ENCODE measurements at places on chromosomes 16 and 17. TPM values are rescaled to one million over a fixed set of nuclear protein-coding genes. Genes with fewer than 3 reads are reported as not detected.
A peak's percentile ranks its signal among the peaks of the same experiment; 100 is the strongest.

The CCR7 gene
- 0.08 TPM for polyA plus RNA-seq

The TBC1D3H gene
- polyA plus RNA-seq: not detected

The KRT9 gene
- polyA plus RNA-seq: not detected

The RNF227 gene
- polyA plus RNA-seq: 1.6 TPM

The HCRT gene
- polyA plus RNA-seq: not detected

The PIRT gene
- not detected for polyA plus RNA-seq

The FUS gene
- polyA plus RNA-seq: 159 TPM

The NFATC2IP gene
- 10.6 TPM for polyA plus RNA-seq

The TNFRSF17 gene
- 0.13 TPM for polyA plus RNA-seq

The NACA2 gene
- 0.04 TPM for polyA plus RNA-seq

The TMEM92 gene
- polyA plus RNA-seq: 0.01 TPM

The VTN gene
- polyA plus RNA-seq: 0.18 TPM

The SLC16A13 gene
- polyA plus RNA-seq: 0.17 TPM

The PRSS22 gene
- polyA plus RNA-seq: 0.13 TPM

The TEX19 gene
- 0.13 TPM for polyA plus RNA-seq

DNA sequence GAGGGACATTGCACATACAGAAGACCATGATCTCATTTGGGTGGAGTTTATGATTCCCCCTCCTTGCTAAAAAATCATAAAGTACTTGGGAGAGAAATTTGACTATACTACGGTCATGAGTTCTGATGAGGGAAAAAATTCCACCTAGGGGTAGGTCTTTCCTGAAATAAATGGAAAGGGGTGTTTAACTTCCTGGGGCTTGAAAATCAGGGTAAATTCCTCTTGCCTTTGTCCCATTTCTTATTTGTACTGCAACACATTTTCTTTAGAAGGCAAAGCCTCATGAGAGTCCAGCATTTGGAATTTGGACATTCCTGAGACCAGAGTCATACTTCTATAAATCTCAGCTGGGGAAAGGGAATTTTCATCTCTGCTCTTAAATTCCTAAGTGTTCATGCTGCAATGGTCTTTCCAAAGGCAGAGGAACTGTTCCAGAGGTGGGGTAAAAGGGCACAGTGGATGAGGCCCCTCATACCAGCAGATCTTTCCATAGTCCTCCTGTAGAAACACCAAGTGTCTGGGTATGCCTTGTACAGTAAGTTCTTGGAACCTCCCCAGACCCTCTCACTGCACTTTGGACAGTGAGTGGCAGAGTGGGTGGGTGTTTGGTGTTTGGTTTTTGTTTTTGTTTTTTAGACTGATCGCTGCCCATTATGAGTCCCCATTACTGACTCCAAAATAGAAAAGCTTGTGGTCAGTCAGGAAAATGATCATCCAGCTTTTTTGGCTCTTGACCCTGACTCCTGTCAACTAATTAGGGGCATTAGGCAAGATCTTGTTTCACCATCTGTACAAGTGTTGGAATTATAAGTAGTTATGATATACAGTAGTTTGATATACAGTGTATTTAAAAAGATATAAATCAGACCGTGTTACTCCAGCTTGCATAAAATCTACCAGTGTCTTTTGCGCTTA, 6.0 kb downstream of the LYRM1 start:
- DNase-seq: no peak

- no peak for DNase-seq
Measured at GRCh38 chr16:68070806-68071517, 14.2 kb upstream of the NFATC3 start.

DNA sequence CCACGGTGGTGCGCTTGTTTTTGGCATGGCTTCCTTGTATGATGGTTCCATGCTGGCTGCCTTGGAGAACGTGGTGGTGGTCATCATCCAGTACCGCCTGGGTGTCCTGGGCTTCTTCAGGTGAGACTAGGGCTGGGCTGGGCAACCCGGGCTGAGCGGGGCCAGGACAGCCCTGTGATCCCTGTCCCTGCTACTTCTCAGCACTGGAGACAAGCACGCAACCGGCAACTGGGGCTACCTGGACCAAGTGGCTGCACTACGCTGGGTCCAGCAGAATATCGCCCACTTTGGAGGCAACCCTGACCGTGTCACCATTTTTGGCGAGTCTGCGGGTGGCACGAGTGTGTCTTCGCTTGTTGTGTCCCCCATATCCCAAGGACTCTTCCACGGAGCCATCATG, 4.9 kb downstream of the CES2 start:
- no peak for DNase-seq

DNA sequence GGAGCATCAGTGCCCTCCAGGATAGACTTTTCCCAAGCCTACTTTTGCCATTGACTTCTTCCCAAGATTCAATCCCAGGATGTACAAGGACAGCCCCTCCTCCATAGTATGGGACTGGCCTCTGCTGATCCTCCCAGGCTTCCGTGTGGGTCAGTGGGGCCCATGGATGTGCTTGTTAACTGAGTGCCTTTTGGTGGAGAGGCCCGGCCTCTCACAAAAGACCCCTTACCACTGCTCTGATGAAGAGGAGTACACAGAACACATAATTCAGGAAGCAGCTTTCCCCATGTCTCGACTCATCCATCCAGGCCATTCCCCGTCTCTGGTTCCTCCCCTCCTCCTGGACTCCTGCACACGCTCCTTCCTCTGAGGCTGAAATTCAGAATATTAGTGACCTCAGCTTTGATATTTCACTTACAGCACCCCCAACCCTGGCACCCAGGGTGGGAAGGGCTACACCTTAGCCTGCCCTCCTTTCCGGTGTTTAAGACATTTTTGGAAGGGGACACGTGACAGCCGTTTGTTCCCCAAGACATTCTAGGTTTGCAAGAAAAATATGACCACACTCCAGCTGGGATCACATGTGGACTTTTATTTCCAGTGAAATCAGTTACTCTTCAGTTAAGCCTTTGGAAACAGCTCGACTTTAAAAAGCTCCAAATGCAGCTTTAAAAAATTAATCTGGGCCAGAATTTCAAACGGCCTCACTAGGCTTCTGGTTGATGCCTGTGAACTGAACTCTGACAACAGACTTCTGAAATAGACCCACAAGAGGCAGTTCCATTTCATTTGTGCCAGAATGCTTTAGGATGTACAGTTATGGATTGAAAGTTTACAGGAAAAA, 9.7 kb upstream of the CYLD start:
- no peak for DNase-seq

DNA sequence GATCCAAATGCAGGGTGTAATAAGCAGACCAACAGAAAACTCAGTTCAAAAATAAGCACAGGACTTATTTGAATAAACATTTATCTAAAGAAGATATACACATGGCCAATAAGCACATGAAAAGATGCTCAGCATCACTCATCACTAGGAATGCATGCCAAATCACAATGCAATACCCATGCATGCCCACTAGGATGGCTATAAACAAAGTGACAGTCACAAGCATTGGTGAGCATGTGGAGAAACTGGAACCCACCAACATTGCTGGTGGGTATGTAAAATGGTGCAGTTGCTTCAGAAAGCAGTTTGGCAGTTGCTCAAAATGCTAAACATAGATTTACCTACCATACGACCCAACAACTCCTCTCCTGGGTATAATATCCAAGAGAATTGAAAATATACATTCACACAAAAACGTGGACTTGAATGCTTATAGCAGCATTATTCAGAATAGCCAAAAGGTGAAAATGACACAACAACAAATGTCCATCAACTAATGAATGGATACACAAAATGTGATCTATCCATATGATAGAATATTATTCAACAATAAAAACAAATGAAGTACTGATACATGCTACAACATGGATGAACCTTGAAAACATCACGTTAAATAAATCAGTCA, 20.1 kb downstream of the UBE2O start:
- no peak for DNase-seq

- no peak for DNase-seq
Measured at GRCh38 chr17:47929218-47930000, 12.0 kb upstream of the PNPO start.

- DNase-seq: no peak
Measured at GRCh38 chr16:73216932-73217331, 169.0 kb upstream of the ZFHX3 start.

DNA sequence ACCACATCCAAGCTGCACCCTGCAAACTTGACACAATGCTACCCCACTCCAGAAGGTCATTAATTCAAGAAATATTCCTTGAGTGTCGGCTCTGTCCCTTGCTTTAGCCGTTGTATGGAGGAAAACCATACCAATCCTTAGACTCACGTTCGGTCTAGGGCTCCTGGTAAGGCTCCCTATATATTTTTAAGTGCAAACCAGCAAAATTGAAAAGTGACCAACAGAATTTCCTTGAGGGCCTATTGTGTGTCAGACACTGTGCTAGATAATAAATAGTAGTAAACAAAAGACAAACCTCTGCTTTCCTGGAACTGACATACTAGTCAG, 390 bp upstream of the BBS2 start:
- DNase-seq: no peak

DNA sequence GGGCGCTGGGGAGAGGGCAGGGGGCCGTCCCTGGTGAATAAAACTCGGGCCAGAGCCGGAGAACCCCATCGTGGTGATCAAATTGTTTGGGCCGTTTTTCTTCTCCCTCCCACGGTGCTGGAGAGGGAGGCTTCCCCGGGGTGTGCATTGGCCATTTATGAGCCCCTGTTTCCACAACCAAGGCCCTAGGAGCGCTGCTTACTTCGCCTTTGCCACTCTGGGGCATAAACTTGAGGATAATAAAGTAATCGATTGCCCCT, 544 bp downstream of the CCP110 start:
- DNase-seq: no peak

DNA sequence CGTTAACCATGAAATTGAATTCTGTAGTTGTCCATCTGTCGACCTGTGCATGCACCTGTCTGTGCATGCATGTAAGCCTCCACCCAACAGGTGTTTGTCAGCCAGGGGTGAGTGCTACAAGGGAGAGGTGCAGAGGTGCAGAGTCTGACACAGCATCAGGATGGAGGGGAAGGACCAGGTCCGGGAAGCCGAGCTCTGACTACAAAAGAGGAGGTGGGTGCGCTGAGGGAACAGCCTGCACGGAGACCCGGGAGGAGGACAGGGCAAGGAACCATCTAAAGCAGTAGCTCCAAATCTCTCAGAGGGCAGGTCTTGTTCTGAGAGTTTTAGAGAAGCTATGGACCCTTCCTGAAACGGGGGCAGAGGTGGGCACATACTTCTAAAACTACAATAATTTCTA, 54.1 kb downstream of the B9D1 start:
- DNase-seq: no peak

GRCh38 chr17:71472809-71473789, 647.7 kb upstream of the SOX9 start:
- no peak for DNase-seq

DNA sequence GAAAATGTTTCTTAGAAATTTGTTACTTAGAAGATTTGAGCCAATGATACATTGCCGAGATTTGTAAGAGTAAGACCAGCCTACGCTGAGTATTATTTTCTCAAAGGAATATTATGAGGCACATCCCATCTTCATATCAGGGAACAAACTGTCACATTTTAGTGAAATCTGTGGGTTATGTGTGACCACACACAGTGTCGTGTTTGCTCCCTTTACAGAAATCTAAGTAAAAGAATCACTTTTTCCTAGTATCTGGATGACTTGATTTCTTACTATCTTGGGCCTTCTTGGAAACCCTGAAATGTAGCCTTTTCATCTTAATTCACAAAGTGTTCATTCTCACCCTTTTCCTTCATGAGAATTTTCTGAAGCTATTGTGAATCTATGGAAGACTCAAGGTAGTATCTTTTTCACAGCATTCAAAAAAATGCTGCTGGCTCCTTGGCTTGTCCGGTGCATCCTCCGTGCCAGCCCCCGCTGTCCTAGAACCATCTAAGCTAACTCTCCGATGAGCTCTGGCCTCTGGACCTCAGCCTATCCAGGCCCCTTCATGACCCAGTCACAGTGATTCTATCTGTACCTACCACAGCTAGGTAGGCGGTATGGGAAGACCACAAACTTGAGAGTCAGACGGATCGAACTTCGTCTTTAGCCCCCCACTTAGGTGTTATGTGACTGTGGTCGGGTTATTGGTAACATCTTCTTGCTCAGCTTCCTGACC, 524.3 kb downstream of the MAF start:
- no peak for DNase-seq

DNA sequence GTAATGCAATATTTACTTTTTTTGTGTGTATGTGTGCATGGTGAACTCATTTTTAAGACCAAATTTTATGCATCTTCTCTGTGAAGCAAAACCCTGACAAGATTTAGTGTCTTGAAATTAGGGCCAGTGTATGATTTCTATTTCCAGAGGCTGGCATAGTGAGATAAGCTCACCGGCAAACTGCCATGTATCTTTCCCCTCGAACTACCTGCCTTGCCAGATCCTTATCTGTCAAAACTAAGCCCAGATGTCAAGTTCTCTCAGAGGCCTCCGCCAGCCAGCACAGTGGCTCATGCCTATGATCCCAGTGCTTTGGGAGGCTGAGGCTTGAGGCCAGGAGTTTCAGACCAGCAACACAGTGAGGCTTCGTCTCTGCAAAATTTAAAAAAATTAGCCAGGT, 10.0 kb downstream of the USP32 start:
- DNase-seq: no peak

DNA sequence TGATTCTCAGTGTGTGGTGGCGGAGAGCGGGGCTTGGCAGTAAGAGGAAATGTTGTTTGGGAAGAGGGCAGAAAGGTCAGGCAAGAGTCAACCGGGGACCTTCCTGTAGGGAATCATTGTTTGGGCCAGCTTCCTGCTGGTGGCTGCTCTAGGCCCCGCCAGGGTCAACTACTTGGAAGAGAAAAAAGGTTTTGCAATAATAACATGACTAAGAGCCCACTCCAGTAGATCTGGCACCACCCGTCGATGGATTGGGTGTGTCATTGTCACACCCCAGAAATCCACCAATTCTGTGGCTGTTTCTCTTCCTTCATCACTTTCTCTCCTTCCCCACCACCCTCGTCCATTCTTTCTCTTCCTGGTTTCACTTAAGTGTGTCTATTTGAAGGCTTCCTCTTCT, 4.2 kb upstream of the KRT24 start:
- peak; percentile 25 for DNase-seq

DNA sequence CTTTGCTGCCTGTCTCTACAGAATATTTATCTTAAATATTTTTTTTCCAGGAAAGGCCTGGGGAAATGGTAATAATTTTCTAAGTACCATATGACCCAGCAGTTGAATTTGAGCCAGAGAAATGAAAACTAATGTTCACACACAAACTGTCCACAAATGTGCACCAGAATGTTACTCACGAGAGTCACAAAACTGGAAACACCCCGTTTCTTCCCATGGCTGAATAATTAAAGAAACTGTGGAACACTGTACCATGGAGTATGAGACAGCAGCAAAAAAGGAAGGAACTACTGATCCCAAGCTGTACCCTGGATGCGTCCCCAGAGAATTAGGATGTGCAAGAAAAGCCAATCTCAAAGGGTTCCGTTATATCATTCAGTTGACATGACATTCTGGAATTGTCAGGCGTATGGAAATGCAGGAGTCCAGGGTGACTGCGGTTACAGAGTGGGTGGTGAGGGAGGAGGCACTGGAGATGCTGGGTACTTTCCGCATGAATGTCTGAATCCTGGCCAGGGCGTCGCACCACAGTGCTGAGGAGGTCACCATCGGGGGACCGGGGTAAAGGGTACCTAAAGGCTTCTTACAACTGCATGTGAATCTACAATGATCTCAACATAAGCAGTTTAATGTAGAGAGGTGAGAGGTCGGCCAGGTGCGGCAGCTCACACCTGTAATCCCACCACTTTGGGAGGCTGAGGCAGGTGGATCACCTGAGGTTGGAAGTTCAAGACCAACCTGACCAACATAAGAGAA, 34.5 kb downstream of the USP22 start:
- DNase-seq: peak; percentile 15
